A549 treated with CpdA at 1 μM for 4 hours (cell line): ENCODE measurements at places on chromosomes 1 and 21. TPM values are rescaled to one million over a fixed set of nuclear protein-coding genes. Genes with fewer than 3 reads are reported as not detected.

VSIG8 gene
- 0.07 to 0.14 TPM in 2 of 5 replicates, not detected in the others for total RNA-seq

HHAT gene
- total RNA-seq: 1.4 to 2.2 TPM (median 1.9 TPM) in 5 replicates

PRKCZ gene
- total RNA-seq: 8.0 to 11.3 TPM (median 9.8 TPM) in 5 replicates

FCAMR gene
- not detected in 5 replicates for total RNA-seq

SMIM1 gene
- 0.47 to 1.9 TPM (median 1.2 TPM) in 4 of 5 replicates, not detected in the other for total RNA-seq

POGK gene
- total RNA-seq: 23.8 to 30.7 TPM (median 28.4 TPM) in 5 replicates

RPTN gene
- total RNA-seq: not detected in 5 replicates

HLX gene
- 4.2 to 5.9 TPM (median 5.1 TPM) in 5 replicates for total RNA-seq

HSD3B1 gene
- not detected in 5 replicates for total RNA-seq

CAPN9 gene
- total RNA-seq: not detected in 5 replicates

HHIPL2 gene
- total RNA-seq: 8.9 to 10.4 TPM (median 10.0 TPM) in 5 replicates

USF1 gene
- 51.2 to 62.5 TPM (median 55.3 TPM) in 5 replicates for total RNA-seq

S100B gene
- total RNA-seq: not detected in 5 replicates

PRAMEF6 gene
- not detected in 5 replicates for total RNA-seq

CRYAA gene
- not detected in 5 replicates for total RNA-seq

GNG12 gene
- total RNA-seq: 55.6 to 78.4 TPM (median 60.9 TPM) in 5 replicates

IPP gene
- total RNA-seq: 3.4 to 5.5 TPM (median 5.0 TPM) in 5 replicates

CYP4Z1 gene
- total RNA-seq: not detected in 5 replicates
